SW 1271 (cell line): ENCODE measurements at places on chromosomes 1 and 21.

- peak; percentile 56 for DNase-seq
These were observed 32.3 kb downstream of the SLC9A1 start for GRCh38 chr1:27122652-27123051.

DNA sequence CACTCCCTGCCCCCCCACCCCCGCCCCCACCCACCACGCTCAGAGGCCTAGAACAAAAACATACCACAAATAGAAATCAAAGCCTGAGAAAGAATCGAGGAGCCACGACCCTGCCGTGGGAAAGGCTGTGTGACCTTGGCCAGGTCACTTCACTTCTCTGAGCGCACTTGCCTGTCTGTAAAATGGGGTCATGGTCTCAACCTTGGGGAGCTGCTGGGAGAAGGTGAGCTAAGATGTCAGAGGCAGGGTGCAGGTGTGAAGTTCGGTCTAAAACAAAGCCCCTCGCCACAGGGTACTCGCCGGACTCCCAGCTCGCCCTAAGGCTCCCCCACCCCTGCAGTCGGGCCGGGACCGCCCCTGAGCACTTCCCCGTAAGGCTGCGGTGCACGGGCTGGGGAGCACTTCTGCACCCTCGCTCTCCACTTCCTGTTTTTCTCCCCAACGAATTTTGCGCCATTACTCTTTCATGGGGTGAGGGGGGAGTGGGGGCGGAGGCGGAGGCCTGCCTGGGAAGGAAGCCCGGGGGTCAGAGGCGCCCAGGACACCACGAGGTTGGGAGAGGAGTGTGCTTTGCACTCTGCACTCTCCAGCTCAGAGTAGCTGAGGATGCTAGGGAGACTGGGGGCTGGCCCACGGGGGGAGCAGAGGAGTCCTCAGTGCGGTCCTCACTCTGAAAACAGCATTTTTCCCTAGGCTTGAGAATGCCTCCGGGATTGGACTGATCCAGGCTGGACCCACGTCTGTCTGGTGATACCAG lies 21.9 kb upstream of the PIK3CD start:
- DNase-seq, result no peak

DNA sequence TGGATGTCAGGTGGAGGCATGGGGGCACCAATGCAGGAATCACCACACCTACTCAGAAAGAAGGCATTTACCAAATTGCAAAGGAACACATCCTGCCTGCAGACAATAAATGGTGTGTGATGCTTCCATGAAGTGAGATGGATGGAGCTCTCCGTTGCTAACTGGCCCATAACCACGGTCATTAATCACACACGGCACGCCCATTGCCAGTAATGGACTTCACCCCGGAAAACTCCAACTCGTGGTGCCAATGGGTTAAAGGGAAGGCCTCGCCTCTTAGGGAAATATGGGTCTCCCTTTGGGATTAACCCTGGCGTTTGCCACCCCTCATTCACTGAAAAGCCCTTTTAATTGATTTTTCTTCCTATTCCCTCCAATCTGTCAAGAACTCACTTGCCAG lies 443.1 kb upstream of the DAB1 start:
- DNase-seq, result no peak

DNA sequence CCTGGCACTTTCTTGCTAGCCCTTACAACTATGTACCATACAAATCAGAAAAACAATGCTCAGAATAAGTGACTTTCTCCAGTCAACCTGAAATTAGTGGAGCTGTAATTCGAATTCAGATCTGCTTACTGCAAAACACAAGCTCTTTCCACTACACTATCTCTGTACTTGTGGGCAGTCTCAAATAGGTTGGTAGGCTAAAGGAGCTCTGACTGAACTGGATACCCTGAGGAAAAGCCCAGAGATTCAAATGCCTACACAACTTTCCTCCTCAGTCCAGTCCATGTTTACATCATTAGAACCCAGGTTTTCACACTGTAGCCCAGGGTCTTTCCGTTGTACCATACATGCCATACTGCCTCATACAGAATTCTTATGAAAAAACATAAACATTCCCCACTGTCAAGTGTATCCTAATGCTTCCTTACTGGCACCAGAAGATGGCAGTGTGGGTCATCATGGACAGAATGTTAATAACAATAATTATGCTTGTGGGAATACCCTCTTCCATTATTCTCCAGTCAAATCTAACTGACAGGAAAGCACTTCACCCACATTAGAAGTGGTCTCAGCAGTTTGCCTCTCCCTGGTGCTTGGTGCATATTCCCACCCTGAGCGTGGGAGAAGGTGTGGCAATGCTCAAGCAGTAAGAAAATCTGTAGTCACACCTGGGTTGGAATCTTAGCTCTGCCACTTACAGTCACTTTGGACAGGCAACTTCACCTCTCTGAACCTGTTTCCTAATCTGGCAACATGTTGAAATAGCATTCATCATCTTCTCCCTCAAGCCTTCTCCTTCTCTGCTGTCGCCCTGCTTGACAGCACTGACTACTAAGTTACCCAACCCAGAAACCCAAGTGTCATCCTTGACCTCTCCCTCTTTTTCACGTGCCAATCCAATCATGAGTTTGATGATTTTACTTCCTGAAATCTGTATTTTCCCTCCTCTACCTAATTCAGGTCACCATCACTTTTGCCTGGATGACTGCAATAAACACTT lies 14.4 kb upstream of the ZFYVE9 start:
- DNase-seq, result peak; percentile 4

- no peak for DNase-seq
These were observed 2.5 kb upstream of the BMP8A start for GRCh38 chr1:39488793-39489566.

DNA sequence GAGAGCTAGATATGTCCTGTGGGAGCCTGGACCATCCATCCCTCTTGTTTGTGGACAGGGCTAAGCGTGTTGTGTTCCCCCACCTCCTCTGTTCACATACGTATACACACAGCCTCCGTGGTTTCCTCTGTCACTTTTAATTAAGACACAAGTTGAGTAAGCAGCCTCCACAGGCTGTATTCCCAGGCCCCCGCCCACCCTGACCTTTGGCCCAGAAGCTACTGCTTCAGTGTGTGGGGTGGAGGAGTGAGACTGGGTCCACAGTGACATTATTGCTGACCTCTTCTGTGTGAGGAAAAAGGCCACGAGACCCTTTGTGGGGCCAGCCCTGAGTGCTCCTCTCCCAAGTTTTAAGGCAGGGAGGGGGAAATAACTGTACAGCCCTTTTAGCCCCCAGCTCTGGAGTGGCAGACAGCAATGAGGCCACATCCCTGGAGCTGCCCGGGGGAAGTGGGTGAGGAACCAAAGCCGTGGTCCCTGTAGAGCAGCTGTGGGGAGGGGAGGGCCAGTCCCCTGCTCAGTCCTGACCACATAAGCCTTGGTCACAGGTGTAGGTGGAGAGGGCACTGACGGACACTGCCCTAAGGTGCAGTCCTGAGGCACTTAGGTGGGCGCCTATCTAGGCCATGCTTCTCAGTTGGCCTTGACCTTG lies 4.4 kb downstream of the ELOVL1 start:
- no peak for DNase-seq

DNA sequence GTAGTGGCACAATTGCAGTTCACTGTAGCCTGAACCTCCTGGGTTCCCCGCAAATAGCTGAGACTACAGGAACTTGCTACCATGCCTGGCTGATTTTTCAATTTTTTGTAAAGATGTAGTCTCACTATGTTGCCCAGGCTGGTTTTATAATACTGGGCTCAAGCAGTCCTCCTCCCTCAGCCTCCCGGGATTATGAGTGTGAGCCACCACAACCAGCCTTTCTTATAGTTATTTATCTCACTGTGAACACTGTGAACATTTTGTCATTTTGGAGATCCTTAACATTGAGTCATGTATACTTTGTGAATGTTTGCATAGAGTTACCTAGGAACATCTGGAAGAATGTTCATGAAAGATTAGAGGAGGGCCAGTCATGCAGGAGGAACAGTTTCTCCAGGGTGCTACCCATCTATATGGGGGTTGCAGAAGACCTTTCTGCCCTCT lies 127.1 kb upstream of the CACYBP start:
- no peak for DNase-seq

- DNase-seq, result no peak
These were observed 42.0 kb downstream of the EEIG2 start for GRCh38 chr1:108601708-108602410.

DNA sequence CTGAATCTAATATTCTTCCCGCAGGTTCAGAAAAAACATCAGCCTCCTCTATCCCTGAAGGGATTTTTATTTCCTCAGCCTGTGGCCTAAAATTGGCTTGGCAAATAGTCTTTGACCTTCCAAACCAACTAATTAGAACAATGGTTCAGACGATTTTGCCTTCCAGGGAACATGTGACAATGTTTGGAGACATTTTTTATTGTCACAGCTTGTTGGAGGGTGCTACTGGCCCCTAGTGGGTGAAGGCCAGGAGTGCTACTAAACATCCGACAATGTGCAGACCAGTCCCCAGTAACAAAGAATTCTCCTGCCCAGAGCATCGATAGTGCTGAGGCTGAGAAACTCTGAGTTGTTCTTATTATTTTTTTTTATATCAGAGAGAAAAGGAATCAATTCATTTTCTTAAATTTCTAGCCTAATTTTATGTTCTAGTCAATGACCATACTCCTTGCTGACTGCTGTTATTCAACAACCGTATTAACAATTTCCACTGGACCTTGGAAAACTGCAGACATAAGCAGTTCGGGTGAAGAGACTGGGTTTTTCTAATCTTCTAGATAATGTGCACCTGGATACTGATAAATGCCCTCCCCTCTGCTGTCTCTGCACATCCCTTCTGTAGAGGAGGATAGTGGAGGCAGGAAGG lies 280.7 kb downstream of the LMX1A start:
- no peak for DNase-seq

DNA sequence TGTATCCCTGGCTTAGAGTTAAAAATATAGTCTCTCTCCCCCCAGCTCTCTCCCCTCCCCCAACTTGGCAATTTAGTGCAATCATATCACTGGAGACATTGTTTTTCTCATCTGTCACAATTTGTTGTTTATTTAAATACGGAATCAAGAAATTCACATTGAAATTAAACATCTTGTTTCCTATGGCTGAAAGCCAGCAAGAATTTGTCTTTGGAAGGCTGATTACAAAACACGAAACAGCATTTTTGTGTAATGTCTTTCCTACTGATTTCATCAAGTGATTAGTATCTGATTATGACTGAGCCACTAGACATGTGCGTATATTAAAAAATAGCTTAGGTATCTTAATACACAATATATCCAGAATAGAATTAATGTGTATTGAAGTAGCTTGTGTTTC lies 119.7 kb downstream of the LYPLAL1 start:
- no peak for DNase-seq
